ENCODE measurements at places on chromosomes 1 and 21.
A peak's percentile ranks its signal among the peaks of the same experiment; 100 is the strongest.

GRCh38 chr1:62356257-62356835 lies 37.1 kb upstream of the KANK4 start:
- DNase-seq, result peak; percentile 79

GRCh38 chr1:231057410-231057809 lies 17.4 kb upstream of the FAM89A start:
- no peak for DNase-seq

GRCh38 chr1:147633759-147634158 lies 36.6 kb downstream of the ACP6 start:
- no peak for DNase-seq

DNA sequence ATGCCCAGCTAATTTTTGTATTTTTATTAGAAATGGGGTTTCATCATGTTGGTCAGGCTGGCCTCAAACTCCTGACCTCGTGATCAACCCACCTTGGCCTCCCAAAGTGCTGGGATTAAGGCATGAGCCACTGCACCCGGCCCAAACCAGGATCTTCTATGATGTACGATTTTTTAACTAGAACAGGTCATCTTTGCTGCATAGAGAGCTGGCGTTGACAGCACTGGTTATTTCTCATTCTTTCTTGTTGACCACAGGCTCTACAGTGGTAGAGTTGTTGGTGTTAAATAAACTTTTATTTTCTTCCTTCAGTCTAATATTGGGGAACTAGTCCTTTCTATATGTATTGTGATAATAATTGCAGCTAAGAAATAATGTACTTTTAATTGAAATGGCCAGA lies 3.8 kb upstream of the MAB21L3 start:
- DNase-seq, result no peak

DNA sequence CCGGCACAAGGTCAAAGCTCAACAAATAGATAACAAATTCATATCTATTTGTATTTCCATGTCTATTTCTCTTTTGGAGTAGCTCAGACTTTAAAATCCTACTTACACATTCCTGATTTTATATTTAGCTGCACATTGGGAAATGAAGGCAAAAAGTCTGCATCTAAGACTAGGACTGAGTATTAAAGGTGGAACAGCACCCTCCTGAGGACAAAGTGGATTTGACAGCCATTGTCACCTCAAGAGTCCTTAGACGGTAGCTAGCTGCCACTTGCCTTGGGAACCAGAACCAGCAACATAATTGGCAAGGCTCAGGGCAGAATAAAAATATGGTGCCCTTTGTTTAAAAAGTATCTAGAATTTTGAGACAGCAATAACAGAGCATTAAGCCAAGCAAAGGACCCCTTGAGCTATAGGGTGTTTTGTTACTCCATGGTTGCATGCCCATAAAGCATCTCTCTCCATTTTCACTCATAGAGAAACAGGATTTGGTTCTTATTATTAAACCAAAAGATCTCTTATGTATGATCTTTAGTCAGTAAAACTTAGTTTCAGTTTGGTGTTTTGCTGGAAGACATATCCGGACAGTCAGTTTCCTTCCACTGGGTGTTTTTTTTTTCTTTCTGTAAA lies 30.0 kb upstream of the SGIP1 start:
- peak; percentile 69 for DNase-seq

DNA sequence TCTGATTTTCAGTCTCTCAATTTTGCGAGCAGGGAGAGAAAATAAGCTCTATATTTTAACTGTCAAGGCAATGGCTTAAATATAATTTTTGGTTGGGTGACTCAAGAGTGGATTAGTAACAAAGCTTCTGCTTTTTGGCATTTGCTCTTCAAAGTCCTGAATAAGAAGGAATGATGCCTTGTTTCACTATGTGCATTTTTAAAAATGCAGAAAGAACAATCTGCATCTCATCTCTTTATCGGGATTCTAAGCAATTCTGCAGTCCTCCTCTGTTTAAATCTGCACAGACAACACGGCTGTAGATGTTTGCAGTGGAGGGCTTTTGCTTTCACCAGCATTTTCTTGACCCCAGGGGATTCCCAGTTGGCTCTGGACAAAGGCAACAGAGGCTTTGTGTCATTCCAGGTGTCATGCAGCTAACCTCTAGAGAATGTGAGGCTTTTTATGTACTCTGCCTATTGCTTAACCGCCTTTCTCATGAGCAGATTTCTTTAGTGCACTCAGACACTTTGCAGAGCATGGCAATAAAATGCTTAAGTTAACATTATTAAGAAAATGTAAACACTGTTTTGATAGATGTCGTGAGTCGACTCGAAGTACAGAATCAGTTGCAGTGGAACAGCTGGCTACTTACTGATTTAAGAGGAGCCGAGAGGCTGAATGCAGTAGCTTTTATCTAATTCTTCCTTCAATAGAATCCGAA lies 783.2 kb upstream of the NEGR1 start:
- no peak for DNase-seq
